Pancreas (tissue), 10 donors: ENCODE measurements at places on chromosomes 11 and 22.

- H3K36me3 ChIP-seq = no peaks in the 10 kb centered on the region
- no peaks in the 10 kb centered on the region for H3K27me3 ChIP-seq
- no peak overlapping the region for H3K4me3 ChIP-seq
- no peaks in the 10 kb centered on the region for H3K4me1 ChIP-seq
These were observed 54.9 kb upstream of the LMO1 start for GRCh38 chr11:8318536-8318935.

DNA sequence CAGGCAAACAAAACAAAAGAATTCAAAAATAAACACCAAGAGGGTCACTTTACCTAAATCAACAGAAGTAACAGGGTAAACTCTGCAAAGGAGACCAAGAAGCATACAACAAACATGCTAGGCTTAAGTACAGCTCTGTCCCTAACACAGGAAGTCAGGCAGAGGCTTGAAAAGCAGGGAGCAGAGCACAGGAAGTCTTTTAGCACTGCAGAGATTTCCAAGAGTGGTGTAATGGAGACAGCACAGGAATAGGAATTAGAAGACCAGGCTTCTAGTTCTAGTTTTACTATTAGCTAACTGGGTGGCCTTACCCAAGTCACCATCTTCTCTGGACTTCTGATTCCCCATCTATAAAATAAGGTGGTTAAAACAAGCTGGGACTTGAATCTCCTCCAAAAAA is 1.9 kb downstream of the RBFOX2 start:
- H3K36me3 ChIP-seq = no peaks in the 10 kb centered on the region
- DNase-seq = no peak
- no peak overlapping the region for H3K27ac ChIP-seq
- peaks cover 22% of the 10 kb centered on the region for H3K4me1 ChIP-seq

DNA sequence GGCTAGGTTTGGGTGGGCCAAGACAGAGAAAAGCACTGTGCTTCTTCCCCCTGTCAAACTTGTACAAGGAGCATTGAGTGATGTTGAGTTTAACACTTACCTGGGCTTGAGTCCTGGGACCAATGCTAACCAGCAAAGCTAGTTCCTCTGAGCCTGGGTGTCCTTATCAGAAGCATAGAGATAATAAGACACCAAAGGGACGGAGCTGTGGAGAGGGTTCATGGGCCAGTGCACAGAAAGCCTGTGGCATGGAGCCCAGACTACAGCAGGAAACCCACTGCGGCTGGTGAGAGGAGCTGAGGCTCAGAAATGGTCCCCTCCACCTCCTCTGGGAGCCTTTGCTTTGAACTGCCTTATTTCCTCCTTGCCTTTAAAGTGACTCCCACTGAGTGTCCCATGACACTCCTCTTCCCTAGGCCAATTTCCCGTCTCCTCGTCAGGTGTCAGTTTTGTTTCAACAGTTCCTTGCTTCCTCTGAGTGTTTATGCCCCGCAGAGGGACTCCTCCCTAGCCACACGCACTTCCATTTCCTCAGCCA is 9.4 kb downstream of the SLCO2B1 start:
- H3K4me3 ChIP-seq = no peak overlapping the region
- H3K36me3 ChIP-seq = no peaks in the 10 kb centered on the region
- no peak for DNase-seq
- H3K27ac ChIP-seq = peak overlapping the region; percentile 80

DNA sequence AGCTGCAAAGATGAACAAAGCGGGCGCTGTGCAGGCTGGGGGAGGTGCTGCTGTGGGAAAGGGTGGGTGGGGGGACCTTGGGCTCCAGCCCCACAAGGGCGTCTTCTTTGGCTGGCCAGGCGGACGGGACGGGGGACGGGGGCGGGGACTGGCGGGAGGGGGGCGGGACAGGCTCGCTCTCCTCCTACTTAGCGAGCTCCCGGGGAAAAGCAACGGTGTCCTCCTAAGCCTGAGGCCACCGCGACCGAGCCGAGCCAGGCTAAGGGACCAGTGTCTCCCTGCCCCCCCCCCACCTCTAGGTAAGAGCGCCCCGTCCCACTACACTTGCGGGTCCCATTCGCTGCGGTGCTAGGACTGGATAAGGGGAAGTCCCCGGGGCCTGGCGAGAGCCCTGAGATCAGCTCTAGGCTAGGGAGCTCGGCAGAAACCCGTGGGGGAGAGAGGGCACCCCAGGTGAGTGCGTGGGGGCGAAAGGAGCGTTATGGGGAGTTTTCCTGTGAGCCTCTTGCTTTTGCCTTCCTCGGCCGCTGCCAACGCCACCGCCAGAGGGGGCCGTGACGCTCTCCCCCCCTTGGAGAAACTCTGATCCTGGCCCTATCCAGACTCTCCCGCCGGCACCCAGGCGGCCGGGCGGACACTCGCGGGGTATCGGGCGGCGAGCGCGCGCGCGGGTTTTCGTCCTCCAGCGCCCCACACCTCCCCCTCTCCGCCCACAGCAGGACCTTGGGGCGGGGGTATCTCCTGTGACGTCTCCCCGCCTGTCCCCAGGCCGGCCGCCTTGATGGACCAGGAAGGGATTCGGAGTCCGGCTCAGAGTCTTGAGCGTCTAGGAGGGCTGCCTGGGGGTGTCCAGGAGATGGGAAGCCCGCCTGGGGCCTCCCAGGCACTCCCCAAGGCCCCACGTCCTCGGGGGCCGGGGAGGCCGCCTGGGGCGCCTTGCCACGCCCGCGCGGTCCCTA is at the start of gene PHLDB1:
PHLDB1 (plus strand) TSS at position 215 of the 959 bp plus-strand sequence. CDS start 6,222 bp downstream, outside the sequence.
- H3K36me3 ChIP-seq = no peaks in the 10 kb centered on the region
- H3K4me1 ChIP-seq = peaks cover 11% of the 10 kb centered on the region
- DNase-seq = peak; percentile 62
- peak within 1 kb of the TSS; percentile 68 for H3K27ac ChIP-seq

- no peak overlapping the region for H3K27ac ChIP-seq
- DNase-seq = no peak
- H3K4me3 ChIP-seq = no peak overlapping the region
- H3K4me1 ChIP-seq = no peaks in the 10 kb centered on the region
- H3K36me3 ChIP-seq = no peaks in the 10 kb centered on the region
These were observed 27.5 kb downstream of the KIAA0930 start for GRCh38 chr22:45212992-45213751.

DNA sequence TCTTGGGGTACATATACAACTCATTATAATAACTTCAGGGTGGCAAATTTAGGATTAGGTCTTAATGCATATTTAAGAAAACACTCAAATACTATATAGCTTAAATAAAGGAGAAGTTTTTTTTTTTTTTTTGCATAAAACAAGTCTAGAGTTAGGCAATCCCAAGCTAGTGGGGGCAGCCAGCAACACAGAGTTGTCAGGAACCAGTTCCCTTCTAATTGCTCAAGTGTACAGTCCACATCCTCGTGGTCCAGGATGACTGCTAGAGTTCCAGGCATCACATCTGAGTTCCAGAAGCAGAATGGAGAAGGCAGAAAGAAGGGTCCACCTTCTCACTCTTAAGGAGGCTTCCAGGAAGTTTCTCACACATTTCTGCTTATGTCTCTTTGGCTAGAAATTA is 261.9 kb upstream of the PLET1 start:
- H3K36me3 ChIP-seq = no peaks in the 10 kb centered on the region
- no peaks in the 10 kb centered on the region for H3K27me3 ChIP-seq
- no peak for DNase-seq
- no peak overlapping the region for H3K4me3 ChIP-seq
- no peak overlapping the region for H3K27ac ChIP-seq

DNA sequence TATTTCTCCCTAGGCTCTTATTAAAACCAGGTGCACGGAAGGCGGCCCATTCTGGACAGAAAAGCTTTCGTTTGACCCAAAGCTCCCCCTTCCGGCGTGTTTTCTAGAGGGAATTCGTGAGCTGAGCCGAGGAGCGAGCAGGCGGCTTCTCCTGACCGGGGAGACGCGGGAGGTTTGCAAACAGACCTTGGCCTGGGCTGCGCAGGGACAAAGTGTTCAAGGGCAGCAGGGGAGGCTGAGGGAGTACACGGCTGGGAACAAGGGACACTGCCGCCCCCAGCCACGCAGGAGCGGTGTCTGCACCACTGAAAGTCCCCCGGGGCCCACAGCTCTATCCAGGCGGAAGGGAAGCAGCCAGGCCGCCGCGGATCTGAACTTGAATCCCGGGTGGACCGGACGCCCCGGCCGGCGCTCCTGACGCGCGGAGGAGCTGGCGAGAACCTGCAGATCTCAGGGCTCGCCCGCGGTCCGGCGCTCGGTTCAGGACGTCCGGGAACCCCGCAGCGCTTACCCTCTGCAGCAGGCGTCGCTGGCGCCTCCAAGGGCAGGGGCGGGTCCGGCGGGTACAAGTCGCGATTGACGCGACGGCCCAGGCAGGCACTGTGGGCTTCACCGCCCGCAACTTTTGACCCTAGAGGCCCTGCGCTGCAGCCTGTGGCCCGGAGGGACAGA is 101.9 kb downstream of the WT1 start:
- H3K4me3 ChIP-seq = peak overlapping the region; percentile 23
- no peaks in the 10 kb centered on the region for H3K27me3 ChIP-seq
- DNase-seq = peak; percentile 79

DNA sequence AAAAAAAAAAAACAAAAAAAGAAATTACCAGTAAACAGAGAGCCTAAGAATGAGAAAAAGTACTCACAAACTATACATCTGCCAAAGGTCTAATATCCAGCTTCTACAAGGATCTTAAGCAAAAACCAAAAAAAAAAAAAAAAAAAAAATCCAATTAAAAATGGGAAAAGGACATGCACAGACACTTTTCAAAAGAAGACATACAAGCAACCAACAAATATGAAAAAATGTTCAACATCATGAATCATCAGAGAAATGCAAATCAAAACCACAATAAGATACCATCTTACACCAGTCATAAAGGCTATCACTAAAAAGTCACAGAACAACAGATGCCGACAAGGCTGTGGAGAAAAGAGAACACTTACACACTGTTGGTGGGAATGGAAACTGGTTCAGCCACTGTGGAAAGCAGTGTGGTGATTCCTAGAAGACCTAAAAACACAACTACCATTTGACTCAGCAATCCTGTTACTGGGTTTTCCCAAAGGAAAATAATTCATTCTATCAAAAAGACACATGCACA is 18.3 kb downstream of the MS4A6A start:
- no peaks in the 10 kb centered on the region for H3K4me1 ChIP-seq
- H3K27ac ChIP-seq = no peak overlapping the region
- H3K36me3 ChIP-seq = no peaks in the 10 kb centered on the region
- H3K4me3 ChIP-seq = no peak overlapping the region
- DNase-seq = no peak

GRCh38 chr11:92790926-92791616 is 178.4 kb upstream of the MTNR1B start:
- no peaks in the 10 kb centered on the region for H3K36me3 ChIP-seq
- no peak overlapping the region for H3K4me3 ChIP-seq
- no peaks in the 10 kb centered on the region for H3K27me3 ChIP-seq
- no peak overlapping the region for H3K27ac ChIP-seq
- no peak for DNase-seq

GRCh38 chr11:113334183-113334582 is 19.8 kb downstream of the TTC12 start:
- H3K36me3 ChIP-seq = no peaks in the 10 kb centered on the region
- H3K27me3 ChIP-seq = no peaks in the 10 kb centered on the region
- DNase-seq = no peak
- no peaks in the 10 kb centered on the region for H3K4me1 ChIP-seq
- no peak overlapping the region for H3K4me3 ChIP-seq
- H3K27ac ChIP-seq = no peak overlapping the region

DNA sequence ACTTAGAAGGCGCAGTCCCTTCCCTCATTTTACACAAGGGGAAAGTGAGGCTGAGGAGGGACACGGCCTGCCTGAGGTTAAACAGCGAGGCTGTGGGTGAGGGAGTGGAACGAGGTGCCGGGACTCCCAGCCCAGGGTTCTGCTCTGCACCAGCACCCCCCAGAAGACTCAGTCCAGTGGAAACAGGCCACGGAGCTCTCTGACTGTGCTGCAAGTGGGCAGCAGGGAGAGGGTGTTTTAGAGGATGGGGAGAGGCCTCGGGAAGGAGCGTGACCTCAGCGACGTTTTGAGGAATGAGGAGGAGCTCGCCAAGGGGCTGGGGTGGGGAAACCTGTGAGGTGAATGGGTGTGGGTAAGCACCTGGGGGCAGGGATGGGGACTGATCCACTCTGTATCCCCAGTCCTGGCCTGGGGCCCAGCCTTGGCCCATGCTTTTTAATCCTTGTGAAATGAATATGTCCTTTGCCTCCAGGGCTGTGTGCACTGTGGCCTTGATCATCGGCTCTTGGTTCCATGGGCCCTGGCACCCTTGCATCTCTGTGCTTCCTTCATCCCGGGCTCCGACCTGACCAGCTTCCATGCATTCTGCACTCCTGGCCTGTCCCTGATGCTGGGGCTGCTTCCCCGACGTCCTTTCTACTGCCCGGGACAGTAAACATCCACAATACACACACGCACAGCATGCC is 44.2 kb downstream of the SHISAL1 start:
- no peak overlapping the region for H3K27ac ChIP-seq
- no peak for DNase-seq
- no peaks in the 10 kb centered on the region for H3K27me3 ChIP-seq
- no peaks in the 10 kb centered on the region for H3K4me1 ChIP-seq

DNA sequence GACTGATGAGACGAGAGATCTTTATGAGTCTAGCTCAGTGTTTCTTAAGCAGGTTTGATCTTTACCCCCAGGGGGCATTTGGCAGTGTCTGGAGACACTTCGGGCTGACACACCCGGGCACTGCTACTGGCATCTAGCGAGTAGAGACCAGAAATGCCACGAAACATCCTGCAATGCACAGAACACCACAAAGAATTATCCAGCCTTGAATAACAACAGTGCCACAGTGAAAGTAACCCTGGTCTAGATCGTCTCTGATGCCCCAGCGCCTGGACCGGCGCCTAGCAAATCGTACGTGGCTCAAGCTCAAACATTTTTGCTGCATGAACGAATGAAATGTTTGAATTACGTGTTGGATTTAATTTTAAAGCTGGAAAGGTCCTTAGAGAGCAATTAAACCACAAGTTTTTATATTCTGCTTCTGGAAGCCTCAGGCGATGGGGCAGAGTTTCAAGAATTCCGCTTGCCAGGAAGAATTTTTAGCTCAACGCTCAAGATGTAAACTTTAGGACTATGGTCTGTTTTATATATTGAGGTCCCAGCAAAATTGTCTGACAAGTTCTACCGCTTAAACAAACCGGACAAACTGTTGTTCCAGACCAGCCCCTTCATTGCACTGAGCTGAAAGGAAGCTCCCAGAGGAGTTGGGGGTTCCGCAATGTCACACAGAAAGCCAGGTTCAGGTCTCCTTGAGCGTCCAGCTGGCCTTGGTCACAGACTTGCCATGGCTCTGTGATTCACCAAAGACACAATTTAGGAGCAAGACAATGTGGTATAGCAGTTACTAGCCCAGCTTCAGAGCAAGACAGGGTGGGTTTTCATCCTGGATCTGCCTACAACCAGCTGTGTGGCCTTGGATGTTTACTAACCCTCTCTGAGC is 44.2 kb upstream of the SMTN start:
- no peak overlapping the region for H3K27ac ChIP-seq
- no peaks in the 10 kb centered on the region for H3K4me1 ChIP-seq
- no peak overlapping the region for H3K4me3 ChIP-seq
- no peak for DNase-seq
- no peaks in the 10 kb centered on the region for H3K27me3 ChIP-seq

GRCh38 chr11:63501236-63501635 is 4.6 kb upstream of the LGALS12 start:
- no peak for DNase-seq
- no peak overlapping the region for H3K4me3 ChIP-seq
- H3K27me3 ChIP-seq = no peaks in the 10 kb centered on the region
- peaks cover 14% of the 10 kb centered on the region for H3K4me1 ChIP-seq

- H3K4me1 ChIP-seq = no peaks in the 10 kb centered on the region
- no peaks in the 10 kb centered on the region for H3K36me3 ChIP-seq
- DNase-seq = no peak
These were observed 713.4 kb downstream of the OPCML start for GRCh38 chr11:132818951-132819350.

- H3K4me1 ChIP-seq = no peaks in the 10 kb centered on the region
- no peak for DNase-seq
- H3K4me3 ChIP-seq = no peak overlapping the region
- H3K27ac ChIP-seq = no peak overlapping the region
- H3K36me3 ChIP-seq = no peaks in the 10 kb centered on the region
- H3K27me3 ChIP-seq = no peaks in the 10 kb centered on the region
These were observed 6.3 kb downstream of the TMEM121B start for GRCh38 chr22:17114898-17115235.
